Left hindlimb (tissue), 1 donor: ENCODE measurements at places on chromosomes 12 and 14.

GRCh38 chr14:38496092-38496491, 240.2 kb upstream of the CLEC14A start:
- DNase-seq, result no peak

DNA sequence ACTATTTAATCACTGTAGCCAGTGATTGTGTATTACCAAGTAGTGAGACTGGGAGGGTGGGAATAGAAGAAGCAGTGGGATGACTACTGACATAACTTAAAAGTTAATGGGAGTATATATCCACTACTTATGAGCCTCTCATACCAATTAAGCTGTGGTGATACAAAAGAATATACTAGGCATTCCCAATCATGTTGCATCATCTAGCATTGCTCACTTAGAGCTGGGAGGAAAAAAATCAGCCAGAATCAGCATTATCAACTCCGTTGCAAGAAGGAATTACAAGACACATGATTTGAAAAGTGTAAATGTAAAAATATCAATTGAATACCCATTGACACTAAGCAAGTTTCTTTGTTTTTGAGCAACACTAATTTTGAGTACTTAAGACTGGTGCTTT, 745 bp upstream of the PPP1R36 start:
- no peak for DNase-seq

GRCh38 chr12:64480148-64480547, 28.2 kb downstream of the TBK1 start:
- DNase-seq, result no peak

- DNase-seq, result no peak
These were observed 465.3 kb downstream of the RAD51B start for GRCh38 chr14:68284834-68285233.

DNA sequence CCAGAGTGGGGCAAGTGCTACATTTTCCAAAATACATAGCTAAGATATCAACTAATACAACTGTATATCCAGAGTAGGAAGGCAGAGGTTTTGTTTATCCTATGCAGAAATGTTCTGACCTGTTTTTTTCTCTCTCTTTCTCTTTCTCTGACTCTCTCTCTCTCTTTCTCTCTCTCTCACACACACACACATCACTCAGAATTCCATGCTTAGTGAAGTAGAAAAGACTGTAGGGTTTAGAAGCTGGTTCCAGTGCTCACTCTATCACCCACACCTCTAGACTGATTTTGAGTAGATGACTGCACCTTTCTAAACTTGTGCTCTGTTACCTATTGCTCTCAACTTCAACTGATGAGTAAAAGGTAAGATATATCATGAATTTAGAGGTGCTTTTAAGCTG, 356.7 kb downstream of the LRIG3 start:
- no peak for DNase-seq

- no peak for DNase-seq
These were observed 5.8 kb downstream of the ANKRD9 start for GRCh38 chr14:102503641-102504327.

GRCh38 chr14:67335781-67336180, 23.8 kb downstream of the ATP6V1D start:
- no peak for DNase-seq

DNA sequence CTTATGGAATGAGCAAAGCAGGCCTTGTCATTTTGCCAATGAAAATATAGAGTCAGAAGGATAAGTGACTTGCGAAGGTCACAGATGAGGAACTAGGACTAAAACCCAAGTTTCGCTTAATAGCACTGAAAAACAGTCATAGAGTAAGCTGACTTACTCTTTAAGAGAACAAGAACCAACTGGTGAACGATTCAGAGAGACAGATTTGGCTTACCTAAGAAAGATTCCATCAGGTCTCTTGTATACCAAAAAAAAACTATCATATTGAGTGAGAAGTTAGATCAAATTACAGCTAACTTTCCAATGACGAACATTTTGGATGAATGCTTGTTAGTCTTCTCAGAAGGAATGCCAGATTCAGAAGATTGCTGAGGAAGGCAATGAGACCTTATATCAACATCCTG, 74.2 kb downstream of the ZFC3H1 start:
- DNase-seq, result no peak

GRCh38 chr14:98118749-98119148, 1153.2 kb downstream of the BCL11B start:
- no peak for DNase-seq

DNA sequence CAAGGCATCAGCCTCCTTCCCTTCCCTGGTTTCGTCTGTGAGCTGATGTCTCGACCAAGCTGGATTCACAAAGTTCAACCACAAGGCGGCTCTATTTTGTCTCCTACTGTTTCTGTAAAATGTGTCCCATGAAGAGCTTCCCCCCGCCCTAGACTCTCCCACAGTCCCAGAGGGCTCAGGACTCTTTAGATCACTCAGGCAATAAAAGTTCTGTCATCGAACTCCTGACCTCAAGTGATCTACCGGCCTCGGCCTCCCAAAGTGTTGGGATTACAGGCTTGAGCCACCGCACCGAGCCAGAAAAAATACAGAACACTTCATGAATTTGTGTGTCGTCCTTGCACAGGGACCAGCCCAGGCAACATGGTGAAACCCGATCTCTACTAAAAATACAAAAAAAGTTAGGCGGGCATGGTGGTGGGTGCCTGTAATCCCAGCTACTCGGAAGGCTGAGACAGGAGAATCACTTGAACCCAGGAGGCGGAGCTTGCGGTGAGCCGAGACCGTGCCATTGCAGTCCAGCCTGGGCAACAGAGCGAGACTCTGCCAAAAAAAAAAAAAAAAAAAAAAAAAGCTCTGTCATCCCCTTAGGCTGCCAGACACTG, 149.4 kb downstream of the BCL11B start:
- no peak for DNase-seq

DNA sequence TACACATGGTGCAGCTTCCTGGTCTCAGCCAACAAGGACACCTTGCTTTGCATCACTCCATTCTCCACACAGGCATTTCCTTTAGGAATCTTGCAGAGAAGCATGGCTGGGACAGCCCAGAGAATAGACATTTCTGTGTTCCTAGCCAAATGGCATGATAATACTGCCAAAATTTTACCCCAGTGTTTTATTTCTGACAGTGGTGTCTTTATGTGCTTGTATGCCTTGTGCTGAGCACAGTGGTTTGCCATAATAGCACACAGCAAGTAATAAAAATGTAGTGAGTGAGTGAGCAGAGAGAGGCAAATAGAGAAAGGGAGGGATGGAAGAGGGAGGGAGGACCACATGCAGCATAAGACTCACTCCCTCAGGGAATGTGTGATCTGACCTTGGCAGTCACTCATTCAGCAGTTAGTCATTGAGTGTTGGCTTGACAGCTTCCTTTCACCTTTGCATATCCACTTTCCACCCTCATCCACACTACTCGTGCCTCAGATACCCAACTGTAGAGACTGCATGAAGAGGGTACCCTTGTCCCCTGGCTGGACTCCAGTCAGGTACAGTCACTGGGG, 212.8 kb upstream of the CCDC196 start:
- DNase-seq, result no peak

GRCh38 chr12:49946086-49946485, 4.5 kb upstream of the AQP2 start:
- DNase-seq, result no peak

DNA sequence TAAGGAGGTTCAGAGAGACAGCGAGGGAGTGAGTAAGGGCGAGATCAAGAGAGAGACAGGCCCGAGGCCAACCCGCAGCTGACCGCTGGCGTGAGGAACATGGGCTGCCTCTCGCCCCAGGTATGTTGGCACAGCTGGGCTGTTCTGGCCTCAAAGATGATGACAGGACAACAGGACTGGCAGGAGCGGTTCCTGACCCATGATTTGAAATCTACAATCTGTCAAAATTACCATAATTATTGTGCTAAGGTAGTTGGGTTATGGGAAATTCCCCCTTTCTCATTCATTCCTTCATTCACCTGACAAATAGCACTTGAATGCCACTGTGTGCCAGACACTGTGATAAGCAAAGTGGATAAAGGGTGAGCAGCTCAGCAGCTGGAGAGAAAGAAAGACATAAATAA, 5.1 kb upstream of the ENDOU start:
- DNase-seq, result no peak

DNA sequence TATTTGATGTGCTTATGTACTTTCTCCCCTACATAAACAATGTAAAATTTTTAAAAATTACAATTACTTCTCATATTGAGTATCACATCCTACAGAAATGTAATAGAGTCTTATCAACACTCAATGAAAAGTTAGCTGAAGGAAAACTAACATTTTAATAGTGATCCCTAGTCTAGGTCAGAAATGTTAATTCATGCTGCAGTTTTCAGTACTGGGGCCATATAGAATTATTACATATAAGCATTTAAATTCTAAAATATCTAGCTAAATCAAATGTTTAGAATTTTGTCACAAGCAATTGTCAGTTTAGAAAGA, 37.8 kb downstream of the SLC6A15 start:
- DNase-seq, result no peak

GRCh38 chr14:80927083-80927989, 14.2 kb downstream of the CEP128 start:
- DNase-seq, result no peak

DNA sequence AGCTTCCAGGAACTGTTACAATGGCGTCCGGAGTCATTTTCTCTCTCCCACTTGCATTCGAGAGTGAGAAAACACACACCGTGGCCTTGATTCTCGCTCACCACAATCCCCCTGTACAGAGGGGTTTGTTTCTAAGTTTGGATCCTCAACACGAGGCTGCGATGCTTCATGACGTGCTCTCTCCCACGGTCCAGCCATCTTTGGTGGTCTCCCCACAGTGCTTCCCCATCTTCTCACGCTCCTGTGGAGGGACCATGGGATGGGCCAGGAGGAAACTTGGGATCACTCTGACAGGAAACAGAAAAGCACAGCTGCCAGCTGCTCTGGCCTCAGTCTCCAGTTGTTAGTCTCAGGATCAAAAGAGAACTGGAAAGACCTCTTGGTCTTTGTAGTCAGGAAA, 28.1 kb downstream of the OR10P1 start:
- no peak for DNase-seq

GRCh38 chr14:89827265-89827664, 127.3 kb downstream of the EFCAB11 start:
- DNase-seq, result no peak

DNA sequence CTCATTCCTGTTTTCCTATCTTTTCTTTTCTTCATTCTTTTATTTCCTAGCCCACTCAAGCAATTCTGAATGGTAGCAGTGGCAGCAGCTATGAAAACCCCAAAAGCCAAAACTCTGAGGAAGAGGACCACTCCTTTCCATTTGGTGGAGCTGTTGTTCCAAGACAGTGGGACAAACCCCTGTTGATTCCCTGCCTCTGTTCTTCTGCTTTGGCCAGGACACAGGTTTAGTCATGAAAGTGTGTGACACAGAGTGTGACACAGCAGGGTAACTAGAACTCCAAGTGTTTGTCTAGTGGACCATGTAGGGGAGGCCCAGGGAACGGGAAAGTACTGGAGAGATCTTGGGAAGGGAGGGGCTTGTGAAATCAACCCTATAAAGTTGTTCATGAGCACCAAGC, 71.1 kb downstream of the PTCSC3 start:
- no peak for DNase-seq

- no peak for DNase-seq
These were observed 9.1 kb downstream of the OR6S1 start for GRCh38 chr14:20632448-20632830.

DNA sequence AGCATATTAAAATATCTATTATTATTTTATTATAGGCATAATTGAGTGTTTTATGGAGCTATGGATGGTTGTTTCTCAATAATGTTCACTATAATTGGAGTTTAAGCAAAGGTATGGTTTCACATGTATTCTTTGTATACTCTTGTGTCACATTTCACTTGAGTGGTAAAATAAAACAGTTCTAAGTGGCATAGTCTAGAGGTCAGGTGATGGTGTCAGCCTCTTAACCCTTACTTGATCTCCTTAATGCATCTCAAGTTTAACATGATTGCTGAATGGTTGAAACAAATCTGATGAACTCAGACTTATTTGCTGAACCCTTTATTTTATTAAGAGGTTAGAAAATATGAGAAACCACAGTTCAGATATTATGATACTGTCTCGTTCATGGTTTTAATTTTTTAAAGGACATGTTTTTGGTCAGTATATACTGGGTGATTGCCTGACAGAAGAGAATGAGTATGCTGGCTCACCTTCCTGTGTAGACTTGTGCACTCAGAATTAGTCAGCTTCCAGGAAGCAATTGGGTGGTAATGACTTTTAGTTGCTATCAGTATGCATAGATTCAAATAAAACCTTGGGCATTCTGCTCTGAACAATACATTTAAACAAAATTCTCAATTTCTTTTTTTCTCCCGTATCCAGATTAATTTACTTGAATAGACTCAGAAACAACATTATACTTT, 464.6 kb downstream of the PCNX1 start:
- no peak for DNase-seq

- DNase-seq, result no peak
These were observed 117.0 kb upstream of the CCDC198 start for GRCh38 chr14:57610631-57611030.

DNA sequence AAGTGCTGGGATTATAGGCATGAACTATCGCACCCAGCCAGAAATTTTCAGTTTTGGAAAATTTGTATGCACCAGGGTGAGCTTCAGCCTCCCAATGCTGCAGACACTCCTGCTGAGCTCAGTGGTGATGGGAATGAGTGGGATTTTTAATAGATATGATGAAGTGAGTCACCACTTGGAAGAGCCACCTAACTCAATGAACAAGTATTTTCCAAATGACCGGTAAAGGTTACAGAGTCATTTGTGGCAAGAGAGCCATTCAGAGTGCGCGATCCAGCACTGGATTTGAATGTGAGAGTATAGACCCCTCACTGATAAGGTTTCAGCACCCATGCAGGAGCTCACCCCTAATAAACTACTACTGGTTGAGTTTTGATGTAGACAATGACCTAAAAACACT, 100.7 kb downstream of the PPP2R5C start:
- no peak for DNase-seq

- no peak for DNase-seq
These were observed 442.7 kb downstream of the BTG1 start for GRCh38 chr12:91702843-91703425.

DNA sequence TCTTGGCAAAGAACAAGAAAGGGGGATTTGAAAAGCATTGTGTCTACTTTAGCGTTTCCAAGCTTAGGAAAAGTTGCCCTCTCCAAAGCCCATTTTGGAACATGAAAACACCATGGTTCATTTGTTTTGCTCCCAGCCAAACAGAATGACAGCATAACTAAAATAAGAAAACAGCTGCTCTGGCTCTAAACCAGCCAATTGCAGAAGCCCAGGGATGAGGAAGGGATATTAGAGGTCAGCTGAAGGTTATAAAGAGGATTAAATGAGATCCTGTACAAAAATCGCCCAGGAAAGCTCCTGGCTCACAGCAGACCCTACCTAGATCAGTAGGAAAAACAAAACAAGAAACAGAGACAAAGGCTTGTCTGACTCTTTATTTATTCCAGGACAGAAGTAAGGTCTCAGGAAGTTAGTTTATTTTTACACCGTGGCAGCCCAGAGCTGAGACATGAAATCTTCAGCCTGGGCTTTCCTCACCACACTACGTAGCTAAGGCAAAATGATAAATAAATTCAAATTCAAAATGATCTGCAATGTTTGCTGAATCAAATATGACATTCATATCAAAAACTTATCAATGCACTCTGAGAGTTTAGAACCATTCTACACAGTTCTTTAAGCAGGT, 25.9 kb downstream of the SPX start:
- DNase-seq, result peak; percentile 49

GRCh38 chr12:130952171-130952954, 1.3 kb upstream of the ADGRD1 start:
- DNase-seq, result no peak

- no peak for DNase-seq
These were observed 11.3 kb downstream of the TSFM start for GRCh38 chr12:57793920-57794319.
